Cardiac fibroblast (primary cell): ENCODE measurements at places on chromosomes 16 and 17.
A peak's percentile ranks its signal among the peaks of the same experiment; 100 is the strongest.

- no peak for DNase-seq
Measured at GRCh38 chr16:11164482-11165270, 91.3 kb downstream of the SOCS1 start.

GRCh38 chr17:1629504-1630310 lies 1.1 kb upstream of the SLC43A2 start:
- DNase-seq: peak; percentile 65

DNA sequence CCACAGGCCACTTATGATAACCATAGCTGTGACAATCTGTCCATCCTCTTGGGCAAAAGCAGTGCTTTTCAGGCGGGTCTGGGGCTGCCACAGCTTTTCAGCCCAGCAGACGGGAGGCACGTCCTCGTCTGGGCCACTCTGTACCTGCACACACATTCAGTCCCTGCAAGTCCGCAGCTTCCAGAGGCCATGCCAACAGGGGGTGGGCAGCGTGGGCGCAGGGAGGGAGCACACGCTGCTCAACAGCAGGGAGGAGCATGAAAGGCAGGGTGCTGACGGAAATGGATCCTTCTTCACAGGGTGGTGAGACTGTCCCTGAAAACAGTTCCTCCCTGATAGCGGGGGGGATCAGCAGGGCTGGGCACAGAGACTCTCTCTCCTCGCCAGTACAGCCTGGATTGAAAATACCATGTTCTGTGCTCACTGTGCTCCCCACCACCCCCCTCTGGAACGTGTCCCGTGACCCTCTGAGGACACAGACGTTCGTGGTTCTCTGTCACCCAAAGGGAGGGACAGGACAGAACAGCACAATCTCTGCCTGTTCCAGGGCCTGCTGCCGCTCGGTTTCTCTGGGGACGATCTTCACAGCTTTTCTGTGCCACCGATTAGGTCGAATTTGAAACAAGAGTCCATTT lies 41.7 kb downstream of the PEMT start:
- DNase-seq: no peak

DNA sequence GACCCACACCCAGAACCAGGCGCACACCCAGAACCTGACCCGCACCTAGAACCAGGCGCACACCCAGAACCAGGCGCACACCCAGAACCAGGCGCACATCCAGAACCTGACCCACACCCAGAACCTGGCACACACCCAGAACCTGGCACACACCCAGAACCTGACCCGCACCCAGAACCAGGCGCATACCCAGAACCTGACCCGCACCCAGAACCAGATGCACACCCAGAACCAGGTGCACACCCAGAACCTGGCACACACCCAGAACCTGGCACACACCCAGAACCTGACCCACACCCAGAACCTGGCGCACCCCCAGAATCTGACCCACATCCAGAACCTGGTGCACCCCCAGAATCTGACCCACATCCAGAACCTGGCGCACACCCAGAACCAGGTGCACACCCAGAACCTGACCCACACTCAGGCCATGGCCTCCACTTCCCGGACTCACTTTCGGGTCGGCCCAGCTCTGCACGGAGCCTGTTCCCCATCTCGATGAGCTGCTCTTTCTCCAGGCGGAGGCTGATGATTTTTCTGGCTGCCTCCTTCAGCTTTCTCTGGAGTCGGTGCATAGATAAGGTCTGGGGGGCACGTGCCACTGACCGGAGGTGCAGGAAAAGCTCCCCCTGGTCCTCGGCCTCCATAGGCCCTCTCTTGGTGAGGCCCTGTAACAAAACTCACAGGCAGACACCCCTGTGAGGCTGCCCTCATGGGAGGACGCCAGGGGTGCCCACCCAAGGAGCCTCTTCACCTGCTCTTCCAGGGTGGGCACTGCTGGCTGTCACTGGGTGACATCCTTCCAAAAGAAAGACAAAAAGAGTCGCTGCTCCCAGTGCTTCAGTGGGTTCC lies 53.3 kb upstream of the FASN start:
- no peak for DNase-seq

GRCh38 chr16:3256866-3257465 lies 533 bp upstream of the MEFV start:
- DNase-seq: peak; percentile 66

- peak; percentile 45 for DNase-seq
Measured at GRCh38 chr17:1907909-1908698, 78.3 kb downstream of the RPA1 start.

GRCh38 chr17:11221721-11222120 lies 19.3 kb upstream of the SHISA6 start:
- no peak for DNase-seq

DNA sequence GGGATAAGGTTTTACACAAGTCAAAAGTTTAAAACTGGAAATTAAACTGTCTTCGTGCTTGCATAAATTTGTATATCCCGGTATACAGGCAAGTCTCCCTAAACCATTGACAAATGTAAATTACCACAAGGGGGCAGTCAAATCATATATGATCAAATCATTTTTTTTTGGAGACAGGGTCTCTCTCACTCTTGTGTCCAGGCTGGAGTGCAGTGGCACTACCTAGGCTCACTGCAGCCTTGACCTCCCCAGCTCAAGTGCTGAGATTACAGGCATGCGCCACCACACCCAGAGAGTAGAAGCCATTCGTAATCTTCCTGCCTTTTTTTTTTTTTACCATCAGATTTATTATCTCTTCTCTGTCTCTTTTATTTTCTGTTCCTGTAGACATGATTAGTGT lies 18.5 kb downstream of the TOP2A start:
- peak; percentile 79 for DNase-seq

GRCh38 chr16:65457084-65457483 lies 335.2 kb upstream of the CDH11 start:
- no peak for DNase-seq

- DNase-seq: no peak
Measured at GRCh38 chr17:48626245-48627117, at the start of gene HOXB9. Gene HOXB9 (minus strand): TSS chr17:48626358. CDS start chr17:48626269, 89 bp downstream.

- DNase-seq: no peak
Measured at GRCh38 chr17:74212209-74212912, 1.0 kb upstream of the TTYH2 start.

DNA sequence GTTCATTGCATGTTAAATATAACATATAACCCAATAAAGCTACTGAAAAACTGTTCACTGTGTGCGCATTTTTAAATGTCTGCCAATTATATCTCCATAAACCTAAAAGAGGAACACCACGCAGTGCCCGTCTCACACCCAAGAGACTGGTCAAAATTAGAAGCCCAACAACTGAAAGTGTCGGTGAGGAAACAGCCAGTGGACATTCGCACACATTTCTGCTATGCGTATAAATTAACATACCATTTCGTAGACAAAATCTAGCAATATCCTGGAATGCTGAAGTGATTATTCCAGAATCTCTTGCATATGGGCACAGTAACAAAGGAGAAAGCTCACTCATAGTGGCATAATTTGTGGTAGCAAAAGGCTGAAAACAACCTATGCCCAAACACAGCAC lies 55.9 kb downstream of the CPPED1 start:
- DNase-seq: no peak

DNA sequence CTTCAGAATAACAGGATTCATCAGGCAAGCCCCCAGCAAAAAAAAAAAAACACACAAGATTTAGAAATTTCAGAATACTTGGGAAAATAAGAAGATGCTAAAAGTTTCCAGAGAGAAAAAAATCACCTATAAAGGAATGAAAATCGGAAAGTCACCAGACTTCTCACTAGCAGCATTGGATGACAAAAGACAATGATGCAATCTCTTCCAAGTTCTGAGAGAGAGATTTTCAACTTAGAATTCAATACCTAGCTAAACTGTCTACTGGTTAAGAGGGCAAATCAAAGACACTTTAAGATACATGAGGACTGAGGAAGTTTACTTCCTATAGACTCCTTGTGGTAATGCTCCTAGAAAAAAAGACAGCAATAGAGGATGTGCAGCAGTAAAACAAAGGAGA lies 23.9 kb upstream of the TNS4 start:
- no peak for DNase-seq

- DNase-seq: no peak
Measured at GRCh38 chr17:47877368-47878034, 18.5 kb upstream of the SP2 start.

DNA sequence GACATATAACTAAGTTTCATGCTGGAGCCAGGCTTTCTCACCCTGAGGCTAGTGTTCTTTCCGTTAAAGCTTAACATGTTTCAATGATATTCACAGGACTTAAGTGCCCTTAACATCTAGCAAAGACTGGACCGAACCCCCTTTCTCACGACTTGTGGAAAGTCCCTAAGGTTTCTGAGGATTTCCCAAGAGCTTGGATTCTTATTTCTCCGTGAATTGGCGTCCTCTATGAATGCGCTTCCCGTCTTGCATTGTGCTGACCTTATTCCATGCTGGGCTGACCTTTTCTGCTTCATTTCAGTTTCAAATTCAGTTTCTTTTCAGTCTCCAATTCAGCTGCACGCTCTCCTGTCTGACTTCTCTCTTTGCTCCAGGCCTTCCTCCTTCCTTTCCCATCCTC lies 206.4 kb downstream of the HS3ST3A1 start:
- DNase-seq: peak; percentile 64

GRCh38 chr17:78839762-78840529 lies 668 bp downstream of the USP36 start:
- DNase-seq: peak; percentile 70

DNA sequence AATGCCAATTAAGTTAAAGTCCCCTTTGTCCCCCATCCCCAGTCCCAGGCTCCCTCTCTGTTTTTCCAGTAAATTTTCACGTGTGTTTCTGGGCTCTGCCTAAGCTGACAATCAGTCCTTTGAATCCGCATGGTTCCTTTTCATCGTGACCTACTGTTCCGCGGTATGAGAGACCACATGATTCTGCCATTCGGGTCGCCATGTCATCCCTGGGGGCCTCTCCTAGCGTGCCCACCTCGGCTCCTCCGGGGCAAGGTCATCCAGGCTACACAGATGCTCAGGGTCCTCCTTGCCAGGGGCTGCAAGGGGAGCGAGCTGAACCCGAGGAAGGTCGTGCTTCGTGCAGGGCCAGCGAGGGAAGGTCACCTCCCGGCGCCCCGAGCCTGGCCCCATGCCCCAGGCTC lies 157.6 kb downstream of the RAB11FIP4 start:
- no peak for DNase-seq

DNA sequence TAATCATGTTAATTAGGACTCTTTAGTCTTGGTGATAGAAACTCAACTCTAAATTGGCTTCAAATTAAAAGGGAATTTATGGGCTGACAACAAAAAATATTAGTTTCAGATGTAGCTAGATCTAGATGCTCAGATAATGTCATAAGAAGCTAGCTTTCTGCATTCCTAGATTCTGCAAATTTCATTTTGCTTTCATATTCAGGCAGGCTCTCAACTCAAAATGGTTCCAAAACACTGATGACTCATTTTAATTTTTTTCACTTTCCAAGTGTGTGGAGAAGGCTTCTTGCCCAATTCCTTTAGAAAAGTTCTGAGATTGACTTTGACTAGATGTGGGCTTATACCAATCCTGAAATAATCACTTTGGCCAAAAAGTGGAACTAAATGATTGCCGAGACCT lies 236.7 kb upstream of the GOT2 start:
- DNase-seq: no peak

- peak; percentile 74 for DNase-seq
Measured at GRCh38 chr17:30389756-30390300, 11.1 kb downstream of the CPD start.

DNA sequence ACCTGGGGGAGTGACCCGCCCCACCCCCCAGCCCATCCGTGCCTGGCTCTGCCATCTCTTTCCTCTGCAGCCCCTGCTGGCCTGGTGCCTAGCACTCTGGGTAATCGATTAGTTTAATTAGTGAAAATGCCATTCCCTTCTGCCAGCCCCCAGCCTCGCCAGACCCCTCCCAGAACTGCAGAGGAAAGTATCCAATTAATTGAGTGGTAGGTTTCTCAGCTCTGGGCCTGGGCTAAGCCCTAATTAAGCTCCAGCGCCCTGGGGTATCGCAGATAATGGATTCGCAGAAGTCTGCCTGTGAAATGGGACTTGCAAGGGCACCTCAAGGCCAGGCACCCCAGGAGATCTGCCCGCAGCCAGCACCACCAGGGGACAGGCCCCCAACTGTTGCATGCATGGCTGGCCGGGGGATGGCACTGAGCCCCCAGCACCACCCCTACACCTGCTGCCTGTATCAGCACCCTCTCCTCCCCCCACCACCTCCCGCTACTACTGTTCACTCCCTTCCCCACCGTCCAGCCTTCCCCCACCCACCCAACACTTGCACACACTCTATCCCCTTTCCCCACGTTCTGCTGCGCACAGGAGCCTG lies 19.7 kb upstream of the SPPL2C start:
- no peak for DNase-seq

DNA sequence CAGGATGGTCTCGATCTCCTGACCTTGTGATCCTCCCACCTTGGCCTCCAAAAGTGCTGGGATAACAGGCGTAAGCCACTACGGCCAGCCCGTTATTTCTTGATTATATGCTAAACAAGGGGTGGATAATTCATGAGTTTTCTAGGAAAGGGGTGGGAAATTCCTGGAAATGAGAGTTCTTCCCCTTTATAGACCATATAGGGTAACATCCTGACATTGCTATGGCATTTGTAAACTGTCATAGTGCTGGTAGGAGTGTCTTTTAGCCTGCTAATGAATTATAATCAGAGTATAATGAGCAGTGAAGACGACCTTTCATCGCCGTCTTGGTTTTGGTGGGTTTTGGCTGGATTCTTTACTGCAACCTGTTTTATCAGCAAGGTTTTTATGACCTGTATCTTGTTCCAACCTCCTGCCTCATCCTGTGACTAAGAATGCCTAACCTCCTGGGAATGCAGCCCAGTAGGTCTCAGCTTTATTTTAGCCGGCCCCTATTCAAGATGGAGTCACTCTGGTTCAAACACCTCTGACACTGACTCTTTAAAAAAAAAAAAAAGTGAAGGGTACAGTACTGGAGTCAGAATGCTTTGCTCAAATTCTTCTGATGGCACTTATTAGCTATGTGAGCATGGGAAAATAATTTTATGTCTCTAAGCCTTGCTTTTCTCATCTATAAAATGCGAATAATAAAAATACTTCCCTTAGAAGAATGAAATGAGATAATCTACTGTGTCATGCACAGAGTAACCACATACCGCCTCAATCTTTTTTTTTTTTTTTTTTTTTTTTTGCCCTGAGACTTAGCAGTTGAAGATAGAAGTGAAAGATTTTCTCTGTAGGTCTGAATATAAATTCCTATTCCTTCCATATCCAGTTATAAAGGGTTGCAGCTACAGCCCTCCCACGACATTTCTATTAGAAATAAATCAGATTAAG lies 5.1 kb upstream of the CALCOCO2 start:
- no peak for DNase-seq

GRCh38 chr17:21125862-21126261 lies 902 bp upstream of the DHRS7B start:
- DNase-seq: no peak
